ENCODE measurements at places on chromosomes 2 and 18. TPM values are rescaled to one million over a fixed set of nuclear protein-coding genes. Genes with fewer than 3 reads are reported as not detected.

DNA sequence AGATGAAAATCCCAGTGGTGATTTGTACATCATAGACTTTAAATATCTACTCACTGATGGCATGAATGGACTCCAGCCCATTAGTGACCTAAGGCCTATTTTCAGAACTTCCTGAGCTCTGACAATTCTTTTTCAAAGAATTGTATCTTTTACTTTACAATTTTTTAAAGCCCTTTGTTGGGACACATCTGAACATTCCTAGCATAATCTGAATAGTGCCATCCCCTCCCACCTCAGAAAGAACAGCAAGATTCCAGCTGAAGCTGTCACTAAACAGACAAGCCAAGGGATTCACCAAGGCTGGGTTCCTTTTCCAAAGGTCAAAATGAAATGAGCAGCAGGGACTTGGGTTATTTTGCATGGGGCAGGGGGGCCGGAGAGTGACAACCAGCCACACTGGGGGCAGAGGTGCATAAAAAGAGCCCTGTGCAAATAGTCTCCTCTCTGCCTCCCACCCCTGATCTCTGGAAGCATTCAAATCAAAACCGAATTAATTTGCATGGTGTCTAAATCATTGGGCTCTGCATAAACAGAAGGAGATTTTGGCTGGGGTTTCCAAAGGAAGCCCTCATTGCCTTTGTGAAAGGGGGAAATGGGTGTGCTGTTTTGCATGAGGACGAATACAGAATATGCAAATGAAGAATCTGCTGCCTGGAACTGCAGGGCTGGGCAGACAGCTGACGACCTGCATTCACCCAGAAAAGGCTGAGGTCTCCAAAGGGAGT lies 17.2 kb downstream of the EPHA4 start:
- no peak for ATAC-seq

The FAM110C gene
- 0.93 TPM for total RNA-seq

- no peak for ATAC-seq
These were observed 22.0 kb downstream of the STARD6 start for GRCh38 chr18:54335638-54336173.

The CRYGD gene
- not detected for total RNA-seq

DNA sequence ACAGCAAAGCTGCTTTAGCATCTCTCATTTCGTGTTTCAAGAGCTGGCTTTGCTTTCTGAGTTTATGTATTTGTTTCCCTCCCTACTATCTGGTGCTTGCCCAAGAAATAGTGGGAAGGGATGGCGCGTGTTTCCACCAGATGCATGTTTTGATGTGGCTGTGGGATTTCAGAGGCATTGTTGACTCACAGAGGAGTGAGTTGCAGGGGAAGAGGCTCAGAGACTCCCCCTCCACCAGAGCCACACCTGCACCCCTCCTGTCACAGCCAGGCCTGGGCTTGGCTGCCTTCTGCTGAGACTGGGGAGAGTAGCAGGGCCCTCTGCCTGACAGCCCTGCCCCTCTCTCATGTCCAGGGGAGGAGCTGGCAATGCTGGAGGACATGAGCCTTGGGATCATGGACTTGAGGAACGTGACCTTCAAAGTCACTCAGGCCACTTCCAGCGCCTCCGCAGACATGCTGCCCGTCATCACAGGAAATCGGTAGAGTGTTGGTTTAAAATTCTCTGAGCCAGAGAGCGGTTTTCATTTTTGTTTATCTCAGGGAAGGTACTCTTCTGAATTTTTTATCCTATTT lies 42.9 kb downstream of the COA5 start:
- ATAC-seq, result no peak

All from gastroesophageal sphincter (tissue), 4 donors.